ENCODE measurements at places on chromosomes 6 and 20.
A peak's percentile ranks its signal among the peaks of the same experiment; 100 is the strongest.

DNA sequence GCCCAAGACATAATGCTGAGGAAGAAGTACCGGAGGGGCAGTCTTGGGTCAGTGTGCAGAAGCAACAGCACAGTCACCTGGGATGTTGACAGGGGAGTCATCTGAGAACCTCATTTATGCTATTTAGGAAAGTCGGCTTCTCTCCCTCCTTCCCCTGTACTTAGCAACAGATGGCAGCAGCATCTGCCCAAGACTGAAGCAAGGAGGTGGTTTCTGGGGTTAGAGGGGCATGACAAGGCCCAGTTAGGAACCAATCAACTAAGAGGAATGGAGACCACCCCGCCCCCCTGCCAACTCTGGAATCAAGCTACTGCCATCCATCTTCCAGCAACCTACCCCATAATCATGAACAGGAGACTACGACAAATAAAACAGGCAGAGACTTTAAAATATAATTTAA lies 21.7 kb downstream of the RIPK1 start:
- DNase-seq: no peak

GRCh38 chr20:45626540-45626939 lies 3.0 kb upstream of the WFDC10A start:
- DNase-seq: no peak

- no peak for DNase-seq
Measured at GRCh38 chr6:109117346-109118035, 22.2 kb downstream of the CEP57L1 start.

- peak; percentile 84 for DNase-seq
Measured at GRCh38 chr6:53794720-53795339, at the start of gene LRRC1. LRRC1 (plus strand) TSS chr6:53795005; CDS start chr6:53795257, 252 bp downstream.

GRCh38 chr6:9494864-9495263 lies 920.0 kb downstream of the TFAP2A start:
- DNase-seq: no peak

GRCh38 chr6:120774275-120774674 lies 560.0 kb downstream of the TBC1D32 start:
- no peak for DNase-seq

DNA sequence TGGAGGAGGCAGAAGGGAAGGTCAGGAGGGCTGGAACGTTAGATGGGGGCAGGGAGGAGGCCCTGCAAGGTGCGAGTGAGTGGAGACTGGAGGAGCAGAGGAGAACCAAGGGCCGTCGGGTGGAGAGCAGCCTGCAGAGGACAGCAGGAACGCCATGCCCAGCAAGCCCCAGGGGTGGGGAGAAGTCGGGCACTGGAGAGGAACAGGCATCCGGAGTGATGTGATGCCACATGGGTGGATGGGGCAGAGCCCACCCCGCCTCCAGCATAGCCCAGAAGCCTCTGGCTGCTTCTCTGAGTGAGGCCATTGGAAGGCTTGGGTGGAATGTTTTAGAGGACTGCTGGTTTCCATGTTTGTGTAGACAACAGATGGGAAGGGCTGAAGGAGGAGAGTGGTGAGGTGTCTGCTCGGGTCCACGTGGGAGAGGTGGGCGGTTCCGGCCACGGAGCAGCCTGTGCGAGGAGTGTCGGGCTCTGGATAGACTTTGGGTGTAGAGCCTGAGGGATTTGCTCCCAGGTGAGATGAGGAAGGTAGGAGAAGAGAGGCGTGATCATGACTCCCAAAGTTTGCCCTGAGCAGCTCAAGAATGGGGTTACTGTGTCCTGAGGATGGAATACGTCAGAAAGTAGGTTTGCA lies 221.4 kb downstream of the SMOC2 start:
- DNase-seq: no peak

GRCh38 chr6:54595844-54596243 lies 250.7 kb upstream of the FAM83B start:
- no peak for DNase-seq

GRCh38 chr6:144362042-144363018 lies 77.2 kb downstream of the UTRN start:
- DNase-seq: no peak

DNA sequence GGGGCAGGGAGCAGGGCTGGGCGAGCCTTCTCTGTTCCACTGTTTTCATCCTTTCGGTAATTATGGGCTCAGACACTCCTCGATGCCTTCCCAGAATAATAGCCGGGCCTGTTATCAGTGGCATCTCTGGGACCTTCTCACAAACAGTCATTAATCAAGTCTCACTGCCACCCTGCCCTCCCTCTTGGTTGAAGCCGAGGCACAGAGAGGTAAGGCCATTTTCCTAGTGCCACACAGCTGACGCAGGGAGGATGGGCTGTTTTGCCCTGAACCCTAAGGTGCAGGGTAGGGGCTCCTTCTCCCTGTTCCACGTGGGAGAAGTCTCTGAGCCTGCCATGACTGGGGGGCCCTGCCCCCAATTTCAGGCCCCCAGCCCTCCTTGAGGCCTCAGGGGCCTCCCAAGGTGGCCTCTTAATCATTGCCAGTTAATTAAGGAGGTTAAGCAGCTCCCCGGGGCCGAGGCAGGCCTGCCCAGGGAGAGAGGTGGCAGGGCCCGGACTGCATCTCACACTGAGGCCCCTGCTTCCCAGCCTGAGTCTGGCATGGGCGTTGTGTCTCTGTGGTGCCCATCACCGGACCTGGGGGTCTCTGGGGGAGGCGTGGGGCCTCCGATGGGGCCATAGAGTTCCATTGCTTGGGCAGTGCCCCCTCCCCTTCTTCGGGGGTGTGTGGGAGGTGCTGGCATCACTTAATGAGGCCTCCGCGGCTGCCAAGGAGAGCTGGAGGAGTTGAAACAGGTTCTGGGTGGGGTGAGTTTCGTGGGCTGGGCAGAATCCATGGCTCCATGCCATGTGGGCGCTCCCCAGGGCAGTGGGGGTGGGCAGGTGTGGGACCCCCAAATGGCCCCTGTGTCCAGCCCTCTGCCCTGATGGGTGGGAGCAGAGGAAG lies 42.9 kb downstream of the CEBPB start:
- no peak for DNase-seq

DNA sequence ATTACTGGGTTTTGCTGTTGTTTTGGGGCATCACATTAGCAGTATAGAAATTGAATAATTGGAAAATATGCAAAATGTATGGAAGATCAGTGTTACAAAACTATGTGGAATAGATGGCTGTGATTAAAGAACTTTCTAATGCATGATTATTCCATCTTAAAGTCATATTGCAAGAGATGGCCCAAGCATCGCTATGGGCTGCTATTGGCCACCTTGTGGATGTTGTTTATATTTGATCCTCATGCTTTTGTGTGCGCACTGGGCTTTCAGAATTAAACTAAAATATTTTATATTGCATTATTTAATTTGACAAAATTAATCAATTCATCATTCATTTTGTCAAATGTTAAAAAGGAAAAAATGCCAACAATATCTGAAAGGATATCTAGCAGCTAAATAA lies 16.1 kb upstream of the HMGN3 start:
- DNase-seq: no peak

GRCh38 chr6:106512968-106513574 lies 116.2 kb downstream of the RTN4IP1 start:
- DNase-seq: no peak

GRCh38 chr6:116586738-116587137 lies 15.4 kb downstream of the RWDD1 start:
- DNase-seq: no peak

- no peak for DNase-seq
Measured at GRCh38 chr6:25302151-25302550, 23.0 kb downstream of the CARMIL1 start.

- DNase-seq: no peak
Measured at GRCh38 chr6:161162722-161163121, 111.1 kb downstream of the AGPAT4 start.

- DNase-seq: no peak
Measured at GRCh38 chr6:37784585-37784967, 35.0 kb upstream of the ZFAND3 start.

- DNase-seq: no peak
Measured at GRCh38 chr6:67664942-67665341, 970.1 kb upstream of the ADGRB3 start.
